ENCODE measurements at places on chromosomes 2 and 18.

DNA sequence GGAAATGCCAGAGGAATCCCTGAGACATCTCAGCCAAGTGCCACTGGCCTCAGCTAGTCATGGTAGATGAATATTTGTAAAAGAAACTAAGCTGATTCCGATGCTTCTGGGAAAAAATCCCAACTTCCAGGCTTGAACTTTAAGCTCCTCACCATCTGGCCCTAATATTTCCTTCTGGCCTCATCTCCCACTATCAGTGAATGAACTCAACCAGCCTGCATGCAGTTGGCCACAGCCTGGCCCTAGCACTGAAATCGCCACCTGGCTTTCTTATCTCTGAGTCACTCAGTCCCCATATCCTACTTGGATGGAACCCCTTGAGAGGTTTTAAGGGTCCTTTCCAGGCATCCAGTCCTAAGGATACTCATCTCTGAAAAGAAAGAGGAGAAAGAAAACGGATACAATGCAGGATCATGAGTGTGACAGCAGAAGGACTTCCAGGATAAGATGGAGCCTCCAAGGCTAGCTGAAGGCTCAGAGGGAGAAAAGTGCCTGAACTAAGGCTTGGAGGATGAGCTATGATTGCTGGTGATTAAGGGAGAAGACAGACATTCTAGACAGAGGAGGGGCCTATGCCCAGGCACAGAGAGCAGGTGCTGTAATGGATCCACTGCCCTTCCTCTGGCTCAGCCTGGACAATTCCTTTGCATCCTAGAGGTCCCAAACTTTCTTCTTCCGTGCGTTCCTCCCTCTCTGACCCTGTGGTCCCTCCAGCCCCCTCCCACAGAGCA, 141.5 kb upstream of the MYCN start:
- no peak for DNase-seq

DNA sequence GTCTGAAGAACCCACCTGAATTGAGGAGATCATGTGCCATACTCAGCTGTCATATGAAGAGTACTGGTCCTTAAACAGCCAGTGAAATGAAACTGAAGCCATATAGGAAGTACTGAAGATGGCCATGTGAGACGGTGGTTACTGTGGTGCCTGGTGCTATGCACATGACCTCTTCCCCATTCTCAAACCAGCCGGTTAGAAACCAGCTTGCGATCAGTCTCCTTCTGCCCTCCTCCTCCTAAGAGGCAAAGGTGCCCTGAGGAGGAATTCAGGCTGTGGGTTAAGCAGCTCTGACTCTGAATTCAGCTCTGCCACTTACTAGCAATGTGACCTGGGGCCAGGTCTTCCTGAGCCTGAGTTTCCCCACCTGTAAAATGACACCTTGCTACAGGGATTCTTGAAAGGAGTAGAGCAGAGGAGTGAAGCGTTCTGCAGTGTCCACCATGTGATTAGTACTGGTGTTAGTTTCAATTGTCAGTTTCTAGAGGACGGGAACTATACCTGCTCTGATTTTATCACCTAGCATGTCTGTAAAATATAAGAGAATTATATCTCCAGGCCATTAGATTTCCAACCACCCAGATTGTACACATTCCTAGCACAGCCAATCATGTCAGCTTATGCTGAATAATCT, 5.1 kb downstream of the FECH start:
- no peak for DNase-seq

DNA sequence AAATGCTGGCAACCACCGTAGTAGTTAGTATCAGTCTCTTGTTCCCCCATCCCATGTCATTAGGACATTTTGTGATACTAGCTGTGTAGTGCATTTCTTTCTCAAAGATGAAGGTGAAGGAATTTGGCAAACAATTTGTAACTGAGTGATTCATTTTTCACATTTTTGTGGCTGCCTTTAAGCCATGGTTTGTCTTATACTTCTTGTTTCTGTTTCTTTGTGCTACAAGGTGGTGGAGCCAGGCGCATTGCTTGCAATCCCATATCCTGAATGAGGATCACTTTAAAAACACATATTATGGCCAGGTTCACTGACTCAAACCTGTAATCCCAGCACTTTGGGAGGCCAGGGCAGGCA, 40.6 kb downstream of the GPD2 start:
- no peak for DNase-seq

DNA sequence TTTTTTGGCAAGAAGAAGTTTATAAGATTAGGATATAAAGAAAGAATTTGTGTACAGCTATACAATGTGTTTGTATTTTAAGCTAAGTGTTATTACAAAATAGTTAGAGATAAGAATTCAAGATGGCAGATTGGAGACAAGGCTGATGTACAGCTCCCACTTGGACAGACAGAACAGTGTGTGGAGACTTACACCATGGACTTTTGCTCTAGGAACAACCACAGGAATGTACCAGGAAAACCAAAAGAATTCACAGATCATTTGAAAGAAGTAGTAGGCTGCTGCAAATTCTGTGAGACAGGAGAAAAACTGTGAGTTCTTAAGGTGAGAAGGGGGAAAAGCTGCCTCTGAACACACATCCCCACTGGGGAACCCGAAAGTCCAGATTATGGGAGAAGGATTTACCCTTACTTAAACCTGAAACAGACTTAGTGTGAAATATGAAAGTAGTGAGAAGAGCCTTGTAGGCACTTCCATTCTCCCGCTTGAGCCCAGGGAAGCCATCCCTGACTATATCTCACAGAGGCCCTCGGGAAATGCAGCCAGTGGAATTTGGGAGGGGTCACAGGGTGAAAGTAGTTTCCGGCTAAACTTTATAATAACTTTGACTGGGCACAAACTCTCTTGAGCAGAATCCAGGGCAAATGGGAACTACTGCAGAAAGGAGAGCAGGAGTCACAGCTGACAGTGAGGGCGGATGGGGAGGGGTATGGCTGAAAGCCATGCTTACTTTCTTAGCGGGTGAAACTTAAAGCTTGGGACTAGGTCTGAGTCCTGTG, 11.6 kb upstream of the RPRD1A start:
- DNase-seq, result no peak

DNA sequence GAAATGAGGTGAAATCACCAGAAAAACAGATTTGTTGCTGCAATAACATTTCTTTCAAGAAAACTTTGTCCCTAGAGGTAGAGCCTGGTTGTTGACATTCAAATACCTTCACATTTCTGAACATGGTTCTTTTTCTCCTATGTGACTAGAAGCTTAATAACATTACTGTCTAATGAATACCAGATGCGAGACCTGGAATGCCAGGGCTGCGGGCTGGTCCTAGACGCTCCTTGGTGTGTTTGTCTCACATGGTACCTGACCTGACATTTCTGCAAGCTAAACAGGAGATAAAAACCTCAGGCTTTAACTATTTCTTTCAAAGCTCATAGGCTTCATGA, 38.5 kb downstream of the ACKR3 start:
- no peak for DNase-seq

DNA sequence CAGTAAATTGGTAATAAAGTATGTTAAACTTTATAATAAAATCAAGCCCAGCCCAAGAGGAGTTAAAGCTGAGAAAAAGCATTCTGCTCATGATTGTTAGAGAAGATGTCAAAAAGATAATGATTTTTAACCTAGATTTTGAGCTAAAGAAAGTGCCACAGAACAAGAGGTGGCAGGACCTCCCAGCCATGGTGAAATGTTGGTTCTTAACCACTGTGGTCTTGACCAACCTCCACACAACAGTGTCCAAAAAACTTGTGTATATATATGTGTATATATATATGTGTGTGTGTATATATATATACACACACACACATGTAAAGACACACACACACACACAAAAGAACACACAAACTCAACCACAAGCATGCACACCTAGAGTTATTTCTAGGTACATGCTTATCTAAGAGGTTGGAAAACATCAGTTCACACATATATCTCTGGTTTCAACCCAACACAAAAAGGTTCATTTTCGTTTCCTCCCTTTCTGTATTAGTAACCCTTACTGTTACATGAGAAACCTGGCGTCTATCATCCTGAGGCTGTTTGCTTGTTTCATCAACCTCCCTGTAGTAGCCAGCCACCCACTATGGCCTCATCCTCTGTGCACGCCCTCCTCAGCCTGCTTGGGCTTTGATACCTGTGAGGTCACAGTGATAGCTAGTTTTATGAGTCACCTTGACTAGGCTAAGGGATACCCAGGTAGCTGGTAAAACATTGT, 631.8 kb upstream of the ID2 start:
- DNase-seq, result no peak

DNA sequence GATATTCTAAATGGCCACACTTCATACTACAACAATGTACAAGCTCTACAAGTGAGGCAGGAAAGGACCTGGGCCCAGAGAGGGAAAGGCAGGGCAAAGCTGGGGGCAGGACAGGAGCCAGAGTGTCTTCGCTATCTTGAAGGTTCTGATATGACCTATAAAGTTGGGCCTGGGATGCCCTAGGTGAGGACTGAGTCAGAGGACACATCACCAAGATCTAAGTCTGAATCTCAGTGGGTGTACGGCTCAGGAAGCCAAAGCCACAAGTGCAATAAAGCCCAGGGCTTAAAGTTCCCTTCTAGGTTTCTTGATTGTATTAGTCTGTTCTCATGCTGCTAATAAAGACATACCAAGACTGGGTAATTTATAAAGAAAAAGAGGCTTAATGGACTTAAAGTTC, 219.1 kb downstream of the ALK start:
- no peak for DNase-seq

GRCh38 chr2:198115201-198115600, 310.8 kb downstream of the PLCL1 start:
- DNase-seq, result no peak

GRCh38 chr2:232322560-232323327, 55.8 kb upstream of the ALPP start:
- no peak for DNase-seq

DNA sequence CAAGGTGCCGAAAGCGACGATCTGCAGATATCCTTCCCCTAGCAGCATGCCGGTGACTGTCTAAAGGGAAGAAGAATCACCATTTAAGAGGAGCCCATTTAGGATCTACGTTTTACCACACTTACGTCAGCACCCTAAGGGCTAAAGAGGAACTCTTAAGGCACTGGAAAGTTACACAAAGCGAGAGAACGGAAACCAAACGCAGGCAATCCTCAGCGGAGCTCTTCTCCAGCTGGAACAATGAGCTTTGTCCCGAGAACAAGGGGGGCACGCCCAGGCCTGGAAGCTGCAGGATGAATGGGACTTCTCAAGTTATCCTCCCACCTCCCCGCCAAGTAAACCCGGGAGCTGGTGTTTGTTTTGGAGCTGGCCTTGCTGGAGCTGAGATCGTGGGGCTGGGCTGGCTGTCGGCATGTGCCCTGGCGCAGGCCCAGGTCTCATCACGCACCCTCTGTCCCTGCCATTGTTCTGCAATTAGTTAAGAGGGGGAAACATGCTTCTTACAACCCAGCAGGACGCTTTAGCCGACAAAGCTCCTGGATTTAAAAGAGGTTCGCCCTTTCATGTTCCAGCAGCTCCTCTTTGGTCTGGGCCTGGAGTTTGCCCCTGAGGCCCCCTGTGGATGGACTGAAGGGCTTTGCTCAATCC, 36.4 kb downstream of the PXDN start:
- no peak for DNase-seq
